Esophagus squamous epithelium (tissue), 5 donors: ENCODE measurements at places on chromosomes 3 and 15. TPM values are rescaled to one million over a fixed set of nuclear protein-coding genes. Genes with fewer than 3 reads are reported as not detected.

DNA sequence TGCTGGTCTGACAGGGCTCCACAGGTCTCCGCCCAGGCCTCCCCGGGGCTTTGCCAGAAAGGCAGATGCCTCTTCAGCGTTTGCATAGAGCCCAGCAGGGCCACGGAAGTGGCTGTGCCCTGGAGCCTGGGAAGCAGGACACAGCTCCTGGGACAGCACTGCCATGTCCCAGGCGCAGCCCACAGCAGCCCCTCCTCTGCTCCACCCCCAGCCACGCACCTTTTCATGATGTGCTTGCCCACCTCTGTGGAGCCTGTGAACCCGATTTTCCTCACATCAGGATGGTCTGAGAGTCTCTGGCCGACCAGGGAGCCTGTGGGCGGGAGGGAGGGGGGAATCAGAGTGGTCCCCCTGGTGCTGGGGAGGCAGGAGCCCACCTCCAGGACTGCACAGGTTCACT lies 33.9 kb upstream of the SLC41A3 start:
- H3K27me3 ChIP-seq = no peaks in the 10 kb centered on the region
- DNase-seq = no peak
- H3K4me1 ChIP-seq = no peaks in the 10 kb centered on the region
- H3K4me3 ChIP-seq = no peak overlapping the region

DNA sequence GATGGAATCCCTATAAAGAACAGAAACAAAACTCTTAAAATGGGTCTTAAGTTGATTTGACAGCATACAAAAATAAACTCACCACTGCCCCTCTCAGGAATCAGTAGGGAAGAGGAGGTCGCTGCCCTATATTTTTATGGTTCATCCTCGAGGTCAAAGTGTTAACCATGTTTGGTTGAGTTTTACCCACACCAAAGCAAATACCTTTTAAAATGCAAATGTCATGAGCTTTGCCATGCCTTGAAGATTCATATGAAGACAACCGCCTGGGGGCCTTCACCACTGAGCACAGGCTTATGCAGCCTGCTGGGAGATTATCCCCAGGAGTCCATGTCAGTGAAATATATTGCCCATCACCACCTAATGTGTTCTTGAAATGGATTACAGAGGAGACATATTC lies 66.1 kb downstream of the GLB1 start:
- no peak for DNase-seq
- H3K4me1 ChIP-seq = no peaks in the 10 kb centered on the region
- no peaks in the 10 kb centered on the region for H3K27me3 ChIP-seq
- no peak overlapping the region for H3K27ac ChIP-seq

GRCh38 chr3:144771381-144771870 lies 799.8 kb downstream of the DIPK2A start:
- DNase-seq = no peak
- no peaks in the 10 kb centered on the region for H3K36me3 ChIP-seq
- H3K4me1 ChIP-seq = peaks cover 13% of the 10 kb centered on the region
- H3K27ac ChIP-seq = no peak overlapping the region

DNA sequence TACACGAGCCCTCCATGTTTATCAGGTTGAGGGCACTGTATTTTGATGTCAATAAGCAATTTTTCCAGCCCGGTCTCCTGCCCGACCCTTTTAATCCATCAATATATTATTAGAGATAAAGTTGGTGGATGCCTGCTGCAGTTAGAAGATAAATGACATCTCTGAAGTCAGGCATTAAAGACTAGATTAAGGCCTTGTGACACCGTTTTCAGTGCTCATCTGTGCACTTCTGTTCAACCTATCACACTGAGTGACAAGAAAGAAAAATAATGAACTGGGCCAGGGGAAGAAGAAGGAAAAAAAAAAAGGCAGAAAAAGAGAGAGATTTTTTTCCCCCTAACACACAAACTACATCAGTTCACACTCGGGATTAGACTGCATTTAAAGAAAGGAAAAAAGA lies 371.8 kb downstream of the IL20RB start:
- DNase-seq = no peak
- H3K4me1 ChIP-seq = no peaks in the 10 kb centered on the region
- no peak overlapping the region for H3K4me3 ChIP-seq
- H3K27me3 ChIP-seq = no peaks in the 10 kb centered on the region

DNA sequence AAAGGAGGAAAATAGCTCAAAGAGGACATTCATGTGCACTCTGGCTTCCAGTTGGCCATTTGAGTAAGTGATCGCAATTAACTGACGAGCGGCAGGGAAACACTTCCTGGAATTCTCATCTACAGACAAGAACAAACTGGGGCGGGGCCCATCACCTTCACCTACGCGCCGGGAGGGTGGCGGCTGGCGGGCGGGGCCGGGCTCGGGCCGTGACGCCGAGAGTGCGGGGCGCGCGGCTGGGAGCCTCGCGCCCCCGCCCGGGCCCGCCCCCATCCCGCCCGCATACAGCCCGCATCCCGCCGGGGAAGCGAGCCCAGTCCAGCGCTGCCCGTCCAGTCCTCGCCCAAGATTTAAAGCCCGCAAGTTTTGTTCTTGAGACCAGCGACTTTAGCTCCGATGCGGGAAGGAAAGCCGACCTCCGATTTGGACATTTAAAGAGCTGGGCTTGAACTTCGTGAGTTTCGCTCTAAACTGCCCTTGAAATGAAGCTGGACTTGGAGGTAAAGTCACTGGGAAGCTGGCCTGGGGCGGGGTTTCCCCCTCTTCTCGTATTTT lies at the start of gene B3GNT5:
Gene B3GNT5 (plus strand): TSS at position 281 of the 555 bp plus-strand sequence. CDS start 16,546 bp downstream, outside the sequence.
- DNase-seq = no peak
- no peaks in the 10 kb centered on the region for H3K27me3 ChIP-seq
- no peaks in the 10 kb centered on the region for H3K4me1 ChIP-seq
- H3K36me3 ChIP-seq = no peaks in the 10 kb centered on the region
- peak within 1 kb of the TSS; percentile 98 for H3K27ac ChIP-seq
- peak within 1 kb of the TSS; percentile 96 for H3K4me3 ChIP-seq

GRCh38 chr15:73932381-73933191 lies 6.3 kb downstream of the LOXL1 start:
- peaks cover 21% of the 10 kb centered on the region for H3K4me1 ChIP-seq
- peaks cover 14% of the 10 kb centered on the region for H3K27me3 ChIP-seq
- H3K36me3 ChIP-seq = no peaks in the 10 kb centered on the region

GRCh38 chr3:135447483-135447882 lies 518.0 kb upstream of the PPP2R3A start:
- no peaks in the 10 kb centered on the region for H3K27me3 ChIP-seq
- DNase-seq = no peak
- H3K36me3 ChIP-seq = no peaks in the 10 kb centered on the region
- H3K4me1 ChIP-seq = no peaks in the 10 kb centered on the region
- no peak overlapping the region for H3K27ac ChIP-seq

- H3K27ac ChIP-seq = no peak overlapping the region
- peaks cover 8% of the 10 kb centered on the region for H3K4me1 ChIP-seq
- H3K27me3 ChIP-seq = no peaks in the 10 kb centered on the region
Observed at GRCh38 chr3:136835813-136836510, 17.0 kb downstream of the SLC35G2 start.

GRCh38 chr15:41205315-41205714 lies 25.2 kb downstream of the EXD1 start:
- H3K27me3 ChIP-seq = no peaks in the 10 kb centered on the region
- no peak for DNase-seq
- no peaks in the 10 kb centered on the region for H3K4me1 ChIP-seq

DNA sequence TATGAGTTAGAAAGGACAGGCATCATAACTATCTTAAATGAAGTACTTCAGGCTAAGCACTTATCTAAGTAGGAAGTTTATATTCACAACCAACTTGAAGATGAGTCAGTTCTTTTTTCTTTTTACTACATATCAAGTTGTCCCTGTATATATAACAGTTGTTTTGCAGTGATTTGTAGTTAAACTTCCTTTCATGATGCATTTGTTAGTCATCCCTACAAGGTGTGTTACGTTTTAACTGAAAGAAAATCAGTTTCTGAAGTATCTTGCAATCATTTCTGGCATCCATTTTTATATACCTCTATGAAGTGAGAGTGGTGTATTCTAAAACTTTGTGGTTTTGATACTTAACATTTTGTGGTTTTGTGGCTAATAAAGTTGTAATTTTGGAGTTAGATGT lies 46.1 kb downstream of the ZFAND6 start:
- no peak overlapping the region for H3K27ac ChIP-seq
- no peaks in the 10 kb centered on the region for H3K36me3 ChIP-seq
- no peak for DNase-seq

DNA sequence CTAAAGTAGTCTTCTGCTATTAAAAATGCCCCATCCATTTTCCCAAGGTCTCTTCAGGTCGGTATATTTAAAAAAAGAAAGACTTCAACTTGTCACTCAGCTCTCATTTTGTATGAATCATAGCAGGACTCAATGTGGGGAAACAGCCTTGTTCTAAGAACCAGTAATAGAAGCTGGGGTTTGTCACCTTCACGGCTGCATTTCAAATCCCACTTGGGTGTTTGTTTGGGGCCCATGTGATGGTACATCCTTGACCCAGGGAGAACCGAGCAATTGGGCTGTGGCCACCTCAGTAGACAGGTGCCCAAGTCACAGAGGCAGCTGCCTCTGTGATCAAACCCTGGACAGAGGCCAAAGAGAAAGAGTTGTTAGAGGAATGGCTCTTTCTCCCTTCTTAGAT lies 70.3 kb upstream of the ARL8B start:
- no peaks in the 10 kb centered on the region for H3K36me3 ChIP-seq
- no peak for DNase-seq
- no peaks in the 10 kb centered on the region for H3K27me3 ChIP-seq
- no peak overlapping the region for H3K4me3 ChIP-seq
- H3K4me1 ChIP-seq = no peaks in the 10 kb centered on the region

DNA sequence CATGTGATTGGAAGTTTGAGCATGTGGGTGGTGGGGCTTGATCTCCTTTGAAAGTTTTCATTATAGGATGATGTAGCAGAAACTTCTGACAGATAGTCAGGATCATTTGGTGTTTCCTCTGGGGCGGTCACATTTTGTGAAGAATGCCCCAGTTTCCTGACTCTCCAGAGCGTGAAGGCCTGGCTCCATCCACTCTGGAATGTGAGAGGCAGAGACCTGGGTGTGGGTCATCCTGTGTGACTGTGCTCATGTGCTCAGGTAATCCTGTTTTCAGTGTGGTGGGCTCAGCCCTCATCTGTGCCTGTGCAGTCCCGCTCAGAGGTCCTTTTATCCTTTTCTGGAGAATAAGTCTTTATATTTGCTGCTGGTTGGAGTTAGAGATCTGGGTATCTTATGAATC lies 81.0 kb downstream of the RGMA start:
- no peak for DNase-seq
- H3K4me3 ChIP-seq = no peak overlapping the region
- peaks cover 69% of the 10 kb centered on the region for H3K36me3 ChIP-seq
- no peaks in the 10 kb centered on the region for H3K4me1 ChIP-seq

DNA sequence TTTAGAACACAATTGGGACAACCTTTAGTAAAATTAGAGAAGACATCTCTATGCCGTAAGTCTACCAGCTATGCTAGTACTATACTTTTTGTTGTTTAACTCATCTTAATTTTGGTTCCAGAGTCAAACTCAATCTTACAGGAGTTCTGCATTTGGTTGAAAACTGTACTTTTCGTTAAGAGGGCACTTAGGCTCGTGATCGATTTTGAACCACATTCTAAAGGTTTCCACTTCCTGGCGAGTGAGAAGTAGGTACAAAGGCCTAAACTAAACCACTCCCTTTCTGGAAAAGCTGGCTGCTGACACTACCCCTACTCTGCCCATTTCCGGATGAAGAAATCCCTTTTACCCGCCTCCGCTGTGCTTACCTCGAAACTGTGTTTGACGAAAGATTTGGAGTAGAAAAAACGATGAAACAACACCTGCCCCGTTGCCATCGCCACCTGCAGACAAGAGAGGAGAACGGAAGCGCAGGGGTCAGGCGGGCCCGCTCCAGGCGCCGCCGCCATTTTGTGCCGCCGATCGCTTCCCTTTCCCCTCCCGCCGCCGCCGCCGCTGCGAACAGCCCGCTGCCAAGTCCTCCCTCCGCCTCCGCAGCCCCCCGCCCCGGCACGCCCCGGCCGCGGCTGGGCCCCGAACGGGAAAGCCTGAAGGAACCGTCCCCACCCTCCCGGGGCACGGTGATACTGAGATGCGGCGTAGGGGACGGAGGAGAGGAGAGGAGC lies 748 bp downstream of the CCNL1 start:
- DNase-seq = no peak
- H3K4me3 ChIP-seq = peak overlapping the region; percentile 78
- H3K27me3 ChIP-seq = no peaks in the 10 kb centered on the region
- peaks cover 53% of the 10 kb centered on the region for H3K4me1 ChIP-seq
- peak overlapping the region; percentile 98 for H3K27ac ChIP-seq

- H3K27ac ChIP-seq = no peak overlapping the region
- H3K4me3 ChIP-seq = no peak overlapping the region
- H3K4me1 ChIP-seq = peaks cover 4% of the 10 kb centered on the region
- no peak for DNase-seq
- H3K27me3 ChIP-seq = no peaks in the 10 kb centered on the region
Observed at GRCh38 chr3:130258532-130258952, 86.9 kb upstream of the COL6A5 start.

DNA sequence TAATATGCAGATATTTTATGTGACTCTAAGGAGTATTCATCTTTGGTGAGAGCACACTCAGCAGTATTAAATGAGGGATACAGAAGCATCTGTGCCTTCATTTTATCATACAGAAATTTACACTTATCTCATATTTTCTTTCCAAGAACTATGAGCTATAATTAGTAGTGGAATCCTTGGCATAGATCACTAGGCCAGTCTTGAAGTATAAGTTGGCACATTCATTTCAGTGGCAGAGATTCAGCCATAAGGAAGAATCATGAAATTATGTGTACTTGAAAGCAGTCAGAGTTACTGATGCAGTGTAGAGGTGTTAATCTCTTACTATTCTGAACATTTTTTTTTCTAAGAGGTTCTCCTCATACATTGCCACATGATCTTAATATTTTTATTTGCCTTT lies 393.6 kb upstream of the GOLIM4 start:
- H3K36me3 ChIP-seq = no peaks in the 10 kb centered on the region
- no peak overlapping the region for H3K4me3 ChIP-seq
- H3K27ac ChIP-seq = no peak overlapping the region
- no peaks in the 10 kb centered on the region for H3K4me1 ChIP-seq
- no peaks in the 10 kb centered on the region for H3K27me3 ChIP-seq
- no peak for DNase-seq

DNA sequence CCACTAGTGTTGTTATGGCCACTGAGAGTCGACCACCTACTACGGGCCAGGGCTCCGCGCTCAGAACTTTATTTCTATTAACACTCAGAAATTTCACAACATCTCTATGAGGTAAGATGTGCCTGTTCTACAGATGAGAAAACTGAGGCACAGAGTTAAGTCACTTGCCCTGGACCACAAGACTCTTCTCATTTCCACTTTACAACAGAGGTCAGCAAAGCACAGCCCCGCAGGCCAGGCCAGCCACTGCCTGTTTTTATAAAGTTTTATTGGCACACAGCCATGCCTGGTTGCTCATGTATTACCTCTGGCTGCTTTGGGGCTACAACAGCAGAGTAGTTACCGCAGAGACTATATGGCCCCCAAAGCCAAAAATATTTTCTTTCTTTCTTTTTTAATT lies 503.6 kb downstream of the SHQ1 start:
- H3K4me1 ChIP-seq = peaks cover 17% of the 10 kb centered on the region
- no peaks in the 10 kb centered on the region for H3K27me3 ChIP-seq
- no peak overlapping the region for H3K27ac ChIP-seq
- no peak for DNase-seq
- H3K36me3 ChIP-seq = no peaks in the 10 kb centered on the region
- H3K4me3 ChIP-seq = no peak overlapping the region

TRPC1 gene
- total RNA-seq = 11.8 TPM

SERPINI2 gene
- total RNA-seq = not detected

BCHE gene
- 5.3 TPM for total RNA-seq

LRRC2 gene
- total RNA-seq = 1.1 TPM

C2CD4A gene
- total RNA-seq = 0.18 TPM

TXNRD3 gene
- total RNA-seq = 14.7 TPM

GOLGA8G gene
- not detected for total RNA-seq

ANKUB1 gene
- total RNA-seq = not detected

C15orf62 gene
- total RNA-seq = 29.8 TPM
